ENCODE measurements at places on chromosomes 3 and 15.

DNA sequence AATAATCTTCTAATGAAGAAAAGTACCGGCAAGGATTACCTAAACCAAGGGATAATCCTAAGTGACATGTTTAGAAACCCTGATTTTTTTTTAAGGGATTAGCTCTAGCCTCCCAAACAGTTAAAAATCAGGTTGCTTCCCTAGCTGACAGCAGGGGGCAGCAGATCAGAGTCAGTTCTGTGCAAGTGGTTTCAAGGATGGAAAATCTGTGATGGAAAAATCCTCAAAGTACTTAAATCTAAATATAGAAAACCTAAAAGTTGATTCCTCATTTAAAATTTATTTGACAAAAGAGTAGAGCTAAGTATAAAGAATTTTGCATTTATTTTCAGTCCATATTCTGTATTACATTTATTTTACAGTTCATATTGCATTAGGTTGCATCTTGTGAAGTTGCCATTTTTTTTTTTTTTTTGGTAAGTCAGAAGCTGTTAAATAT, 107.6 kb downstream of the PEX5L start:
- peak; percentile 61 for DNase-seq

DNA sequence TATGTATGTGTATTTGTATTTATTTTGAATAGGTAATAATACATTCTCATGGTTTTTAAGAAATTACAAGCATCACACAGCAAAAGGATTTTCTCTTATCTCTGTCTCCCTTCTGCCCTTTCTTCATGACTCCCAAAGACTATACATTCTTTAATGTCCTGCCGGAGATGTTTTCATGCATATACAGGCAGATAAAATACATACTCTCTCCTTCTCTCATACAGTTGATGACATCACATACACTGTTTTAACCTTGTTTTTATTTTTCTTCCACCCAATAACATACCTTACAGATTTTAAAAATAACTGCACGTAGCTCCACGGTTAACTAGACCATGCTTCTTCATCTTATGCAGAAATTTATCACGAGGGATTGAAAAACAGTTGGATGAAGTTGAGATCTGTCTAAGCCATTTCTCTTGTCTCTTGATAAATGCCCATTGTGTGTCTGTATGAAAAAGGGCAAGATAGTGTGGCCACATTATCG, 249.8 kb downstream of the EDEM1 start:
- no peak for DNase-seq

DNA sequence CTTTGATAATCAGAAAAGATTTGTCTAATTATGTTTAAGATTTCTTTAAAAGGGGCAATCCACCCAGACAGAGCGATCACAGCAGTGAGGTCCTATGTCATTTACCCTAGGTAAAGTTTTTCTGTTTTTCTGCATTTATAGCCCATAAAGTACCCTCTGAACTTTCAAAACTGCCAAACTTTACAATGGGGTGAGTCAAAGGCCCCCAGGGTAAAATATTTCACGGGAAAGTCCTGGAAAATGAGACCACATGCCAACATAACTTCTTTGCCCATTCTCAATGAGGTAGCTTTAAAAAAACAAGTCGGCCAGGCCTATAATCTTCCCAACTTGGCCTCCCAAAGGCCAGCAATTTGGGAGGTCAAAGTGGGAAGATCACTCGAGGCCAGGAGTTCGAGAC, 53.0 kb downstream of the SUCLG2 start:
- DNase-seq: no peak

DNA sequence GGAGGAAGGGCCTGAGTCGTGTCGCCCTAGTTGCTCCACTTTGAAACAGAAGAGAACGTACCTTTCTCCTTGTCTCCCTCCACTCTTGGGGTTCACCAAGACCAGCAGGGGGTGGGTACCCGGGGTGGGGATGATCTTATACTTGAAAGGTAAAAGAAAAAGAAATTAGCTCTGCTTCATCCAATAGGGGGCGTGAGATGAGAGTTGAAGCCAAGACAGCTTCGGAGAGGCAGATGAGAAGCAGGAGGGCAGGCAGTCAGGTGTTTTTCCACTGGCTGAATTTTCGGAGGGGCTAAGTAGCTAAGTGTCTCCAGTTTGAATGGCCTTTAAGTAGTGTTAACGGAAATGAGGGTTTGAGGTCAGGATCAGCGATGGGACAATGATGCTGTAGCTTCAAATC, 100.4 kb downstream of the DGKG start:
- no peak for DNase-seq

- no peak for DNase-seq
These were observed 27.1 kb downstream of the KLF15 start for GRCh38 chr3:126329927-126330725.

- DNase-seq: no peak
These were observed 59.6 kb upstream of the IQSEC1 start for GRCh38 chr3:13132731-13133410.

GRCh38 chr15:57421551-57421950, 45.2 kb downstream of the CGNL1 start:
- no peak for DNase-seq

DNA sequence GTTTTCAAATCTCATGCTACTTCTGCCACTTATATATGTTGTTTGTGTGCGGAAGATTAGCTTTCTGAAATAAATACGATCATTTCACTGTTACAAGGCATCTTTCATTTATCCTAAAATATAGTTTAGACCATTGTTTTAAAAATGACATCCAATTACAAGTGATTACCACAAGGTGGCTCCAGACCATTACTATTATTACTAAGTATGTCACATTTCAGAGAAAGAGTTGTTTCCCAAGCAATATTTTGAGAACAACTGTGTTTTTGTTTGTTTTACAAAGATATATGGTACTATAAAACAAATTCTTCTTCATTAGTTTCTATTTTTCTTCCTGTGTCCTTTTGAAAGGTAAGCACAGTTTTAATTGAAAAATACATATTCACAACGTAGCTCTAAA, 136.0 kb upstream of the RAP2B start:
- DNase-seq: no peak

DNA sequence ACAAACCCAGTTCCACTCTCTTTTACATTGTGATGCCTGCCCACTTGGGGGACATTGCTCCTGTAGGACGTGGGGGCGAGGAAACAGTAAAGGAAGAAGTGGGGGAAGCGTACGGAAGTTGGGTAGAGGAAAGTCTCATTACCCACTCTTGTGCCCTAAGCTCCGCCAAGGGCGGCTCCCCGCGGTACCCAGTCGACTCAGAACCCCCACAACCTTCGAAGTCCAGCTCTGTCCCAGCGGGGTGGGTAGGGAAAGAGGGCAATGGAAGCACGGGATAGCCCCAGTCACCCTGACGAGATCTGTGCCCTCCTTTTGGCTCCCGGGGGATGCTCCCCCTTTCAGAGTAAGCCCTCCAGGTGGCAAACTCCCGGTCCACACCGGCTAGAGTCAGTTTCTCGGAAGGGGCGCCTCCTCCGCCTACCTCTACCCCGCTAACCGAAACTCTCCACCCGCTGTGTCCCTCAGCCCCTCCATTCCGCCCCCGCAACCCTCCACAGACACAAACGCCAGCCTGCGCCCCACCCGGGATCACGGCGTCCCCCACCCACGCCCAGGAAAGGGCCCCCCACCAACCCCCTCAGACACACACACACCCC, 527 bp downstream of the CSNK1G1 start:
- DNase-seq: no peak

GRCh38 chr15:85149465-85150129, 167.9 kb downstream of the PDE8A start:
- no peak for DNase-seq

DNA sequence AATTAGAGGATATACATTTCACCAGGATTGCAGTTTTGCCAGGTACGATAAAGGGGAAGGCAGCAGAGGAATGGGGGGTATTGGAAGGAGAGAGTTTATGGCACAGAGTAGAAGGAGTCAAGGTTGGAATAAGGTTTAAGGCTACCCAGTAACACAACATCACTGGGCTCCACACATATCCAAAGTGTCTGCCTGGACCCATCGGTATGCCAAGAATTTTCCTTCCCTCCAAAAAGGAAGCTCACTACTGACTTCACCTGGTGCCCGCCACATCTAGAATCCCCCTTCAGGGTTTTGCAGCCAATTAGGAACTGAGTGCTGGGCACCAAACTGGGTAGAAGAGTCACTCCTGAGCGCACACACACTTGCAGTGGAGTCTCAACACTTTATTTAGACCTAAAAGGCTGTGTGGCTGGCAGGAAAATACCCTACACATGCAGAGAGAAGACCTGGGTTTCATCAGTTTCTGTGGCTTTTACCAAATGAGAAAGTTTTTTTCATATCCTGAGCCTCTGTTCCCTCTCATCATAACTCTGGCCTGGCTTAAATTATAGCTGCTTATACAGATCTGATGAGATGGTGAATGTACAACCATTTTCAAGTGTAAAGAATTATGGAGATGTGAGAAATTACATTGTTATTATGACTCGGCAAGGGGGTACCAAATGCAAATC, 190.8 kb upstream of the LPP start:
- no peak for DNase-seq

GRCh38 chr3:124654470-124654845, 75.8 kb upstream of the UMPS start:
- DNase-seq: no peak

DNA sequence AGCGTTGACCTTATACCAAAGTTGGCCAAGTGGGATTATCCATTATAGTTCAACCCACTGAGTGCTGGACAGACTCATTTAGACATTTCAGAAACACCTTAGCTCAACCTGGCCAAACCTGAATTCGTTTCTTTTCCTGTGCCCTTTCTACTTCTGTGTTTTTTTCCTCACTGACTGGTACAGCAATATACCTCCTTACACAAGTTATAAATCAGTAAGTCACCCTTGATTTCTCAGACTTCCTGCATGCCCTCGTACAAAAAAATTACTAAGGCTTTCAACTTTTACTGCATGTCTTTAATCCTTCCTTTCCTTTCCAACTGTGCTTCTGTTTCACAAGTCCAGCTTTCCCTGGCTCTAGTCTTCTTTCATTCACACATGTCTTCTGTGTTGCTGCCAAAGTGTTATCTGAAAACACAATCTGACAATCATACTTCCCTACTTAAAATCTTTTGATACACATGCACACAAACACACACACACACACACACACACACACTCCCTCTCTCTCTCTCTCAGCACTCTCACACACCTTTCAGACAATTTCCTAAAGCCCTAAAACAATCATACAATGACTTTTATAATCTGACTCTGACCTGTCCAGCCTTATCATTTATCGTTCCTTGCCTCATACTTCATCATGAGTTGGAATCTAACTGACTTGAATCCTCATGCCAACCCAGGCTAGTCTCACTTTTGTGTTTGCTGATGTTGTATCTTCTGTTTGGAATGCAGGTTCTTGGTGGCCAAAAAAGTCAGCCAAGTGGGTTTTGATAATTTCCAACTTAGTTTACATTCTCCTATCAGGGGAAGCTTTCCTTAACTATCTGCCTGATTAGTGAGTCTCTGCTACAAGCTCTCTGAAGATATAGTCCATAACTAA, 436.4 kb downstream of the NAALADL2 start:
- no peak for DNase-seq

DNA sequence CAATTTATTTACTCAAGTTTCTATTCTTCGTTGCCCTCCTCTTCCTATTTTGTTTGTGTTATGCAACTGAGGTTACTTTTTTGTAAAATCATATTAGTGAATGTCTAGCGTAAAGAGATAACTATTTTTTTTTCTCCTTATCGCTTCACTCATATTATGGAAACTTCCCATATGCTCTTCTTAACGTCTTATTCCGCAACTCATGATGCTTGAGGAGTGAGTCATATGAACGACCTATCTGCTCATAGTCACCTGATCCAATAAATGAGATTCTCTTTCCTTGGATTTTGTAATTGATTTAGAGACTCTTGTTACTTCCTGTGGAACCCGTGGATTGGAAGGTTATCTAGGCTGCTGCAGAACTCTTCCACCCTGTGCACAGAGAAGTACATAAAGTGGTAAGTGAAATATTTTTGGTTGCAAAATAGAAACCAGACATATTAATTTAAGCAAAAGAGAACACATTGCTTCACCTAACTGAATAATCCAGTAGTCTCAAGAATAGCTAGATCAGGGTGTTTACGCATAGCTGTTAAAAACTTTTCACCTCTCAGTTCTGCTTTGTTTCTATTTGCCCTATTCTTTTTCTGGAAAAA, 719.3 kb upstream of the SGO1 start:
- DNase-seq: no peak

DNA sequence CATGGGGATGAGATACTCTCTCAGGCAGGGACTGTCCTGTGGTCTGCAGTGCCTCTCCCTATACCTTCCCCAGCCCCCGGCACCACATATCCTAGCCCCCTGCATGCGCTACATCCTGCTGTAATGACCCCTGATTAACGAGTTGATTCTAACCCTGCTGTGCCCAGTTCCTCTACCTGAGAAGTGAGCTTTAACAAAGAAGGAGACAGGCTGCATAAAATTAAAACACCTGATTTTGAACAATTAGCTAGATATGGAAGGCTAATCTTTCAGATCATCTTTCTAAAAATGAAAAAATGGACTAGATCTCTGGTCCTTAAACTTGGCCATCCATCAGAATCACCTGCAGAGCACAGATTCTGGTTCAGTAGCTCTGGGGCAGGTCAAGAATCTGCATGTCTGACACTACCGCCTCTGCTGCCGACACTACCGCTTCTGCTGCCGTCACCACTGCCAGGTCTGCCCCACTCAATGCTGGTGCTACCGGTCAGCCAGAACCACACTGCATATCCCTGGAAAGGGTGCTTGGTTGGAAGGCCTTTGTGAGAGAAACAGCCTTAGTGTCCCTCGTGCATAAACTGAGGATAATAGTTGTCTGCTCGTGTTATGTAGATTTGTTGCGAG, 33.6 kb upstream of the ZBTB38 start:
- DNase-seq: no peak

DNA sequence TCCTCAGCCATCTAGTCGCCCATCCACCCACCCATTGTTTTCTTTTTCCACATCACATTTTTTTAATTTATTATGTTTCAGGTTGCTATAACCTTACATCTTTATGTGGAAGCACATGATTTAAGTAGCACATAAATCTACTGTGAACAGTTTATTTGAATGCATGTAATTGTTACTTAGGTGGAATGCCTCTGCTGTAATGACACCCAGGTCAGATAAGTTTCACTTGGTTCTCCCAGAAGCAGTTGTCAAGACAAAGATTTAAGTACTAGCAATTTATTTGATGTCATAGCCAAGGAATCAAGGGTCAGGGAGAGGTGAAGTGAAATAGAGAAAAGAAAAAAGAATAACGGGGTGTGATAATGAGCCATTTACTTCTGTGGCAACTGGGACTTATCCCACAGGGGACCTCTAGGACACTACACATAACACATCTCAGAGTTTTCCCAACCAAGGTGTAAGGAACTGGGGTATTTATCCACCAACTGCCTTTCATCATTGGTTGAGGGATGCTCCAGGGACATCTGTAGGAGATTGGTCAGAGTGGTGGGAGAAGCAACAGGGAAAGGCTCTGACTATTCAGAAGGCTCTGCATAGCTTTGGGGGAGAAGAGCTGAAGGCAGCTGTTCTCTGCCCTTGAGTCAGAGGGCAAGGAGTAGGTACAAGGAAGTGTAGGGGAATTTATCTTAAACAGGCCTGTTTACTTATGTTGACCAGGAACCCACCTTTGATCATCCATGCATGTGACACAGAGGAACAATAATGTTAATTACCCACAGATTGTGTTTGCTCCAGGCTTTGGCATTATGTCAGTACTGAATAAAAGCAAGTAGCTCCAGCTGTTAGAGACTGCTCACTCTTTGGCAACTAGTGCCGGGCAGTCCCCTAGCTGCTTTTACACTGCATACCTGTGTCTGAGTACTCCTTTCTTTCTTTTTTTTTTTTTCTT, 94.8 kb downstream of the CD200R1L start:
- DNase-seq: no peak

- no peak for DNase-seq
These were observed at the start of gene SEMA3B for GRCh38 chr3:50268703-50269451. Gene SEMA3B, plus strand, starts transcription at chr3:50269147. Its CDS starts 94 bp downstream, at chr3:50269241.

- DNase-seq: peak; percentile 91
These were observed 28.1 kb upstream of the CORO2B start for GRCh38 chr15:68550498-68551295.
